ENCODE measurements at places on chromosomes 6 and 20.

DNA sequence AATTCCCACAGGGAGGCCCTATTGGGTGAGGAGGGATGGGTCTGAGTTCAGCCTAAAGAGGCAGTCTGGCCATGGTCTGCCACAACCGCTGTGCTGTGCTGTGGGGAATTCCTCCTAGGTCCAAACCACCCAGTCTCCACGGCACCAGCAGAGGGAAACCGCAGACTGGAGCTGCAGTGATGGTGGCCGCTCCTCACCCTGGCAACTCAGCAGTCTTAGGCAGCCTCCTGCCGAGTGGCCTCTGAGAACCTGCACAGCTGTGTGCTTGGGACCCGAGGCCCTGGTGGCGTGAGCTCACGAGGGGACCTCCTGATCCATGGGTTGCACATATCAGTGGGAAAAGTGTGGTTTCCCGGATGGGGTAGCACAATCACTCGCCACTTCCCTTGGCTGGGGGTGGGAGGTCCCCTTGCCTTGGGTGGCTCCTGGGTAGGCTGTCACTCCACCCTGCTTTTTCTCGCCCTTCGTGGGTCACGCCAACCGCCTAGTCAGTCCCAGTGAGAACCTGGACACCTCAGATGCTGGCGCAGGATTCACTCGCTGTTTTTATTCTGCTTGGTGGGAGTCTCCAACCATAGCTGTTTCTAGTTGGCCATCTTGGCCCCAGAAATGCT, 242.2 kb downstream of the CDH26 start:
- DNase-seq = no peak

- no peak for DNase-seq
Measured at GRCh38 chr20:6434131-6434530, 311.3 kb upstream of the FERMT1 start.

DNA sequence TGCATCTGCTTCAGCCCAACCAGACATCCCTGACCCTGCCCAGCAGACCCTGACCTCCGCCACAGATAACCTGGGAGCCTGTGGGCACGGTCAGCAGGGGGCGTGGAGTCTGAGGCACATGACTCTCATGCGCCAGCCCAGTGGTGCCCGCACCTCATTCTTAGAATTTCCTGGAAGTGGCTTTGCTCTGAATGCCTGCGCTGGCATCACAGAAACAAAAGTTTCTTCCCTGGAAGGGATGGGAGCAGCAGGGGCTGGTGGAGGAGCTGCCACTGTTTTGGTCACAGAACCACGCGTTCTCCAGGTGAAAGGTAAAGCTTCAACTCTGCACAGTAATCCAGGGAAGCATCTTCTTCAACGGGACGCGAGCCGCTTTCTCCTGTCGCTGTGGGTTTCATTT, 67.9 kb upstream of the DUSP22 start:
- DNase-seq = no peak

DNA sequence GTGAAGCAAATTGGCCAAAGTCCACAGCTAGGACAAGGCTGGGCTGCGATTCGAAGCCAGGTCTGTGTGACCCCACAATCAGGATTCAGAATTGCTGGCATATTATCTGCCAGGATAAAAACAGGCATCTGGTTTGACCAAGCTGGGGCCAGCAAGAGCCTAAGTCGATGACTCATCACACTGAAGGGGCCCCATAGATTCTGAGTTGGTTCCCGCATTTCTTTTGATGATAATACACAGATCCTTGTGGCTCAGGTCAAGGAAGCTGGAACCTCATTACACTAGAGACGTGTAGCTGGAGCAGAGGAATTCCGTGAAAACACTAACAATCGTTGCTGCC, 6.5 kb downstream of the KCNB1 start:
- DNase-seq = no peak

DNA sequence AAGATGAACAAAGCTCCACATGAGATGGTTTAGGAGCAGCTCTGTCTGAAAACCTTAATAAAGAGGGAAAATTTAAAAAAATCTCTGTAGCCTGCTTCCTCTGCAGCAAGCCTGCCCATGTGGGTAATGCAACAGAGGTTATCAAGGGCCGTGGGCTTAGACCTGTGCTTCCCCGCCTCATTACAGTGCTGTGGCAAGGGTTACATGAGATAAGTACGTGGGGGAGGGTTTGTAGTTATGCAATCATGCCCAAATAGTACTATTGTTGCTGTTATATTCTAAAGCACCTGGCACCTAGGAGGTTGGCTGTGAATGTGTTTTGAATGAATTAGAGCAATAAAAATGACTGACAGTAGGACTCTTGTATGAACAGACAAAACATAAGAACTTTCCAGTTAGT, 68.3 kb downstream of the PKHD1 start:
- no peak for DNase-seq

- no peak for DNase-seq
Measured at GRCh38 chr6:167757249-167757648, 69.5 kb upstream of the AFDN start.

- peak; percentile 98 for DNase-seq
Measured at GRCh38 chr20:4038047-4038459, 22.7 kb upstream of the RNF24 start.

DNA sequence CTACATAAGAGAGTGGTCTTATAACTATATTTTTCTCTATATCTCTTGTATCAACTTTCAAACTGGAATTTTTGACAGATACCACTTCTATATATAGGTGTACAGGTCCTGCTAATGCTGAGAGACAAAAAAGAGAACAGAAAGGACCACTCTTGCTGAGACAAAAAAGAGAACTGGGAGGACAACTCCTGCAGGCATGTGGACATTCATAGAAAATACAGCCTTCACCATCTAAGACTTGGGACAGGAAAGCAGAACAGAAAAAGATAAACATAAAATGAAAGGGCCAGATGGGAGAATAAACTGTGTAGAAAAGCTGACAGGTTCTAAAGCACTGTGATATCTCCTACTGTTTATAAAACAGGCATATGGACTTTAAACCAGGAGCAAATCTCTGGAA, 541.0 kb upstream of the ADGRB3 start:
- DNase-seq = no peak

DNA sequence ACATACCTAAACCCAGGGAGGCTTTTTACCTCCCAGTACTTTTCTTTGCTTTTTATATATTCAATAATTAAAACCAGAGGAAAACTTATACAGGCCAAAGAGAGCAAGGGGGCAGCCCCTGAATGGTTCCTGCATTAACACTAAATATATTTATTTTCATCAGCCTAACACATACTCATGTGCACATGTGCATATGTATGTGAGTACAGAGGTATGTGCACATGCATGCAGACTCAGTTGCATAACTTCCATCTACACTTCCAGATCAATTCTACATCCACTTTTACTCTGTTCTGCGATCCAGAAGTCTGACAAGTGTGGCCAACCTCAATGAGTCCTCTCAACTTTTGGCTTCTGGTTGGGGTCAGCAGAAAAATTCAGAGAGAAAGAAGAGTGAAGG, 794.2 kb downstream of the DHX35 start:
- no peak for DNase-seq

GRCh38 chr6:166318649-166319600, 10.7 kb upstream of the PRR18 start:
- no peak for DNase-seq

GRCh38 chr6:13916230-13916944, 8.4 kb upstream of the RNF182 start:
- DNase-seq = no peak

- no peak for DNase-seq
Measured at GRCh38 chr6:154765273-154765672, 32.1 kb downstream of the SCAF8 start.

DNA sequence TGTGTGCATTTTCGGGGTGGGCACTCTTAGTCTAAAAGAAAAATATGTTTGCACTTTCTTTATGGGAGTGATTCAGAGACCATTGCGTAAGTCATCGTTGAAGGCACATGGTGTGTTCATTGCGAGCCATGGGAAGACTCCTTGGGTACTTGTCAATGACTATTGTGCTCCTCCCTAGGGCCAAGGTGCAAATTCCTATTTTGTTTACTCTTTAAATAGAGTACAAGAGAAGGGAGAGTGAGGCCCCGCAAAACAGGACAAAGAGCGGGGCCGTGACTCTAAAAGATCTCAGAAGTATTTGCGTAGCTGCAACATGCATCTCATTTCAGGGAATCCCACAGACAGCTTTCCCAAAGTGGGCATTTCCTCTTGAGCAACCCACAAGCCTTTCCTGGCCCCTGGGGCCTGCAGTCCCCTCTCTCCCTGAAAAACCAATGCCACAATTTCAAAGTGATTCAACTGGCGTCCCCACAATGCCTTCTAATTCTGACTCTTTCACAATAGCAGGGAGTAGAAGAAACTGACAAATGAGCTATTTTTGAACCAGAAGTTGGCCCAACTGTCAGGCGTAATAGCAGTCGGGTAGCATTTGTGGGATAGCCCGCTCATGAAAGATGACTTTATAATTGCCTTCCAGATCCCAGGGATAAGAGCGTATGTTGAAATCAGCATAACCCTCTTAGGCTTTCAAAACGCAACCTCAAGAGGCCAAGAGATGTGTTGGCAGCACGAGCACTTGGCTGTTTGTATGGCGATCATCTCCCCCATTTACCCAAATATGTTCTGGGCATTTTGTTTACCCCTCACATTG, 277.9 kb upstream of the BMP2 start:
- DNase-seq = no peak

- DNase-seq = no peak
Measured at GRCh38 chr6:168380956-168381605, 59.9 kb upstream of the SMOC2 start.

All from CD14-positive monocyte (primary cell).